Cerebellar nuclear complex (tissue), 1 donor: ENCODE measurements at places on chromosomes 7 and 10.

DNA sequence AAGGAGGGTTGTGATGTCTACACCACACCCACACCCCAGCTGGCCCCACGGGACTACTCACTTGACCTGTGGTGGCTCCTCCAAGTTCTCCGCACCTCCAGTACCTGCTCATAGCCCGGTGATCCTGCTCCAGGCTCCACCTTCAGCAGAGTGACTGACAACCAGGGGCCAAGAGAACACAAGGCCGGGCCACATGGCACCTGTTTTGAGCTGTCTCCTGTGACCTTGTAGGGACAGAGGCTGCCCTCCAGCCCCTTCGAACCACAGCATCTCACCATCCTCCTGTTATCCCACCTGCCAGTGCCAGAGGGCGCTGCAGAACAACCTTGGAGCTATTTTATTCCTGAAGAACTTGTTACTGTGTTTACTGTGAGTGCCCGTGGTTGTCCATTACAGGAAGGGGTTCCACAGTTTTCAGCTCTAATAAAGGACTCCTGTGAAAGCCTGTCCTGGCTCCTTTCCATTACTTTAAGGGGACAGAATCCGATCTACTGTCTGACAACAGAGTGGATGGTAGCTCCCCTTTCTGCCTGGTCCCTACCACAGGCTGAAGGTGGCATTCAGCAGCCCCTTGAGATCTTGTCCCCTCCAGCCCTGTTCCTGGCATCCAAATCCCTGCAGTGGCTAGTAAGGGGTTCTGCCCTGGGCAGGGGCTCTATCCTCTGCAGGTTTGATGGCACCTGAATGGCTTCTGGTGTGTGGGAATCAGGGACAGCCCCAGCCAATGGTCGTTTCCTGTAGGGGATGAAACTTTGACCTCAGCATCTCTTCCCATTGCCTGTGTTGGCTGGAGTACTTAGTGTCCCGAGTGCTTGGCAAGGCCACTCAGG is 50.8 kb downstream of the C10orf120 start:
- no peak for DNase-seq

GRCh38 chr10:43065234-43065633 is 11.6 kb upstream of the RET start:
- no peak for DNase-seq

DNA sequence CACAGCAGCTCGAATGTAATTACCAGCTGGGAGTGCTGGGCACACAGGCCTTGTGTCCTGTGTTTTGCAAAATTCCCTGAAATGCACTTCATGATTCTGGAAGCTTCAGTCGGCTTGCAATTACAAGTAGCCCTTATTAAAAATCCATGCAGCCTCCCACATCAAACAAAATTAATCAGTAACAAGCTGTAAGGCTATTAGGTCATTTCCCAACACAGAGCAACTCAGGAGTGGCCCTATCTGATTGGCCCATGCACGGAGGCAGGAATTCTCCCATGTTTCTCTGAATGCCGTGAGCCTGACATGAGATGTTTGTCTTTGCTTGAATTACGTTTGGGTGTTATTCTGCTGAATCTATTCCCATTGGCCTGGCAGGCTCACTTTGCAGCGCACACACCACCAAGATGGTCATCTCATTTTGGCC is 36.9 kb downstream of the FOXL3 start:
- no peak for DNase-seq

GRCh38 chr7:1585142-1585981 is 15.5 kb upstream of the PSMG3 start:
- no peak for DNase-seq

GRCh38 chr7:112581529-112581928 is 100.7 kb downstream of the LSMEM1 start:
- DNase-seq = no peak

GRCh38 chr7:64174941-64175340 is 32.1 kb upstream of the ZNF735 start:
- DNase-seq = no peak

DNA sequence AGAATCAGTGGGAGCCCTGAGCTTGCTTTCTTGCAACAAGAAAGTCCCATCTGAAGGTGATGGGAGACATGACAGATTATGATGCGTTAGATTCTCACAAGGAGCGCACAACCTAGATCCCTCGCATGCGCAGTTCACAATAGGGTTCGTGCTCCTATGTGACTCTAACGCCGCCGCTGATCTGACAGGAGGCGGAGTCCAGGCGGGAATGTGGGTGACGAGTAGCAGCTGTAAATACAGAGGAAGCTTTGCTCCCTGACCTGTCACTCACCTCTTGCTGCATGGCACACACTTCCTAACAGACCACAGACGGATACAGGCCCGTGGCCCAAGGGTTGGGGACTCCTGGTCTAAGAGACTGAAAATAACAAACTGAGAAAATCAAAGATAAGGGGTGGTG is 1163.4 kb upstream of the AUTS2 start:
- DNase-seq = no peak

DNA sequence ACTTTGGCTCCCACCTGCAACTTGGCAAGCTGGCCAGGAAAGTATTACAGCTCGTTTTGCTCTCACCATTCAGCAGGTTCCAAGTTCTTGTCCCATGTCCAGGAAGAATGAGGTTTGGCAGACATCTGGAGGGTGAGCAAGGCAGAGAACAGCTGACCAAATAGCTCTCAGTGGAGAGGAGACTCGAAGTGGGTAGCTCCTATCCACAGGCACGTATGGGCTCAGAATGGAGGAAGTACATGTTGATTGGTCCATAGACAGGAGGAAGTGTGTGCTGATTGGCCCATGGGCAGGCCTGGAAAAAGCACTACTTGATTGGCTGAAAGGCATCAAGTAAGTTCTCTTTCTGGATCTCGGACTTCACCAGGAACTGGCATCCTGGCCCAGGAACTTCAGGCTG is 3.0 kb upstream of the NCAPG2 start:
- no peak for DNase-seq

- peak; percentile 74 for DNase-seq
These were observed 82.8 kb downstream of the ALOX5 start for GRCh38 chr10:45456822-45457221.

- no peak for DNase-seq
These were observed 78.0 kb downstream of the MKI67 start for GRCh38 chr10:128047991-128048818.

DNA sequence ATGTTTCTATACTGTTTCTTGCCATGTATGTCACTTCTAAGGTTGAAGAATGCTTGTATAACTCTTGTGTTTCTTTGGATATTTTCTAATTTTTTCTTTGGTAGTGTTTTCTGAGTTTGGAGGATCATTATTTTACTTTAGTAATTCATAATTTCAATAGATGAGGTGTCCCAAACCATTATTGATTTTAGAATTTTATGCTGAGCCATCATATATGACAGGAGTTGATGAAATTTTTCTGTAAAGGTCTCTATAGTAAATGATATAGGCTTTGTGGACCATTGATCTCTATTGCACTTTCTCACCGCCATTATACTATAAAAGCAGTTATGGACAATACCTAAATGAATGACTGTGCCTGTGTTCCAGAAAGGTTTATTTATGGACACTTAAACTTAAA is 183.3 kb upstream of the PPP1R3A start:
- no peak for DNase-seq

DNA sequence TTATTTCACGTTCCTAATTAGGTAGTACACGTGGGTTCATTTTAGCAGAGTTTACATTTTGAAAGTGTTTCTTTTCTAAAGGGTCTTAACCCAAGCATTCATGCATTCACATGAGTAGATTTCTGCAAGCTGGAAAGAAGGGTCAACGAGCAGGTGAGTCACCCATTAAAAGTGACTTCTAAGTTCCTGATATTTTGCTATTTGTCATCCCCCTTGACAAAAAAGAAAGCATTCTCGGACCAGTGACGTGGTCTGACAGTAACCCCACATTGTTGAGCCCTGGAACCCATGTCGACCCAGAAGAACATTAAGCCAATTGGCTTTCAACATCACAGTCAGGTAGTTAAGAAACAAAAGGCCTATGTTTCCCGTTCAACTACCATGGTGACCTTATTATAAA is 49.6 kb downstream of the ABCB5 start:
- no peak for DNase-seq

DNA sequence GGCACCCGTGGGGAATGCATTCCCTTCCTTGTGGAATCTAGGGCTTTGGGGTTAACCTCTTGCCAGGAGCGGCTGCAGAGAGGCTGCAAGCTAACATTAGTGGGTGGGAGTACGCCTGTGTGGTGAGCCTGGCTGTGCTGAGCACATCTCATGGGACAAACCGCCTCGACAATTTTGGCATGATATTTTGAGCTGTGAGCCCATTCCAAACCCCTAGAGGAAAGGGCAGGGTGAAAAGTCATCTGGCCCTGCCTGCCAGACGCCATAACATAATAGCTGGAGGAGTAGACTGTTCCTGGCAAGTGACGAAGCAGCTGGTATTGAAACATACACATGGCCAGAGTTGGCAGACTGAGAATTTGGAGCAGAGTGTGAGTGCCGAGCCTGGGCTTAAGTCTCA is 110.0 kb downstream of the TACC2 start:
- DNase-seq = no peak

- no peak for DNase-seq
These were observed 336.6 kb upstream of the MKI67 start for GRCh38 chr10:128462844-128463243.

GRCh38 chr10:111347386-111348013 is 270.7 kb downstream of the ADRA2A start:
- DNase-seq = no peak

- DNase-seq = no peak
These were observed 233.3 kb upstream of the CACNA2D1 start for GRCh38 chr7:82676777-82677463.
